Glomerular endothelial cell (primary cell): ENCODE measurements at places on chromosomes 2 and 18.

DNA sequence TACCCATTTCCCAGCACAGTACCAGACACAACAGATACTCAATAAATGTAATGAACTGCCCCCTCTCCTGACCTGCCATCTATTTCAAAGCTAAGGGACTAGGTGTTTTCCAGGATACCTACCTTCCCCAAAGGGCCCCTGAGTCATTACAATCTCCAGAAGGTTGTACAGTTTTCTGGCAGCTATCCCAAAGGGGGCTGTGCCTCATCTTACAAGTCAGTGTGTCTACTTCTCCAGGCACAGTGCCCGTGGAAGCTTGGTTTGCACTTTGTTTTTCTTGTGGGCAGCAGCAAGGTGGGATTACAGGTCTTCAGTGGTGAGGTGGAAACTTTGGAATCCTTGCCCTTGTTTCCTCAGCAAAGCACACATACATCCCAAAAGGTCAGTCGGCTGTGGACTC, 62.8 kb upstream of the CYP26B1 start:
- DNase-seq = no peak

DNA sequence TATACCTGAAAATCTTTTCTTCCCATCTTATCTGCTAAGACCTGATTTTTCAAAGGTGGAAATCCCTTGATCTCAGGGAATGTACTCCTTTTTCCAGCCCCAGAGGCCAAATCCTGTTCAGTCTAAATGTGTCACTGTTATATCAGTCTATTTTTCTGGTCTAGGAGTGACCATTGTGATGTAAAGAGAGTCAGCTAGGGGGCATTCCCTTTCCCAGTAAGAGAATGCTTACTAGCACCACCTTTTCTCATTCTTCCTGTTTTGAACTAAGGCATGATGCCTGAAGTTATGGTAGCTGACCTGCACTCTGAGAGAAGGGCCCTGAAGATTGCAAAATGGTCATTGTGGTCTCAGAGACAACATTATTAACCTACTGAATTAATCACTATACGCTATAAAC, 124.1 kb upstream of the XIRP2 start:
- DNase-seq = no peak

DNA sequence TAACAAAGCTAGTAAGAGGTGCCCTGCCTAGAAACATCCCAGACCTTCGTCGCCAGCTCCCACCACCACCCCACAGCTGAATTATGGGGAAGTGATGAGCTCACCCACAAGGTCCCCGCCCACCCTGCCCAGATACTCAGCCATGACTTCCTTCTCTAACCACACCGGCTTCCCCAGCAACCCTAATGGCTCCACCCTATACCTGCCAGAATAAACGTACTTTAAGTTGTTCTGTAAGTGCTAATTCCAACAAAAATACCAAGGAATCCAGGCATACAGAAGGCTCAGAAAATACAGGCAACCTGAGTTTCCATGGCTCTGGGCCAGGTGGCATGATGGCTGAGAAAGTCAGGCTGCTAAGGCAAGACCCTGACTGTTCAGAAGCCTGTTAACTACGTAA, 39.1 kb downstream of the TMEM163 start:
- no peak for DNase-seq

- no peak for DNase-seq
Measured at GRCh38 chr18:58754544-58755068, 83.3 kb downstream of the MALT1 start.

- no peak for DNase-seq
Measured at GRCh38 chr2:224946895-224947294, 95.4 kb downstream of the DOCK10 start.

GRCh38 chr2:235350234-235350633, 143.6 kb upstream of the AGAP1 start:
- no peak for DNase-seq

- DNase-seq = no peak
Measured at GRCh38 chr2:227411990-227412350, 24.2 kb upstream of the SCYGR1 start.

- DNase-seq = no peak
Measured at GRCh38 chr2:105789745-105790460, 45.2 kb downstream of the NCK2 start.

DNA sequence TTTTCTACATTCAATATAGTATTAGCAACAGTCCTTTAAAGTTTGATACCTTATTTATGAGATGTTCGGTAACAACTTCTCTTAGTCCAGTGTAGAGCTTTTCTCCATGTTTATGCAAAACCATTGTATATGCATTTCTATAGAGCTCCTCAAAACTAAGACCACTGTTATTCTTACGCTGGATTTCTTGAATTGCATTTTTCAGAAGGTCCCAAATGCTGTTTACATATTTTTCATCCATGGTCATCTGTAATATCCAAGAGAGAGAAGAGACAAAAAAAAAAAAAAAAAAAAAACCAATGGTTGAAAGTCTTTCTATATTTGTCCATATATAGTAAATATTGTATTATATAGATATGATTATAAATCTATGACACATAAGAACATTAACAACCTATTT, 27.6 kb downstream of the CUL3 start:
- DNase-seq = no peak

DNA sequence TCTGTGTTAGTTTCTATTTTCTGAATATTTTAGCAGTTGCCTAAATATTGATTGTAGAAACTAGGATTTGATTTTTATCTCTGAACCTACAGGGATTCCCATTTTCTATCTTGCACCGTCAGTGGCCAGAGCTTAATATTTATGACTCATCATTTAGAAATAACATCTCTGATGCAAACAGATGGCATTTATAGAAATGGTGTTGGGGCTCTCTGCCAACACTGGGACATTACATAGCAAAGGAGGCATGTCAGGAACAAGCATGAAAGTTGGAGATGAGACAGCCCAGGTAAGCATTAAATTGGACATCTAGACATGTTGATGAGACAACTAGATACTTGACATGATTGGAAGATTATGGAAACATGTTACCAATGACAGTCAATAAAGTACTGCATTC, 165.3 kb upstream of the SYT4 start:
- no peak for DNase-seq
